Renal cortical epithelial cell (primary cell): ENCODE measurements at places on chromosomes 1 and 21.

- no peak for DNase-seq
These were observed 608 bp upstream of the MX2 start for GRCh38 chr21:41361053-41361785.

DNA sequence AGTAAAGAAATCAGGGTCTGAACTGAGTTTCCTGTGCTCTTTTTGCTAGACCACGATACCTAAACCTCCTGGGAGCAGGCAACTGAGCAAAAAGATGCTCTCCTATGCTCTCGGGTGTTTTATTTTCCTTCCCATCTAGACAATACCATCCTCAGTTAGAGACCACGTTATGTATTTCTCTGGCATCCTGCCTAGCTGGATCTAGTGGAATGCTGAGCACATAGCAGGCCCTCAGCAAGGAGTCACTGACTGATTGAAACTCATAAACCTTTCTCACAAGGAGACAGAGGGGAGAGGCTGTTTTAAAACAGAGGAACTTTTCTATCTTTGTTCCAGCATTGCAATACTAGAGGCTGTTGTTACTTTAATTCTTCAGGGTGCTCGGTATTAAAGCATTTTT is 168.0 kb downstream of the CYYR1 start:
- DNase-seq = peak; percentile 30

DNA sequence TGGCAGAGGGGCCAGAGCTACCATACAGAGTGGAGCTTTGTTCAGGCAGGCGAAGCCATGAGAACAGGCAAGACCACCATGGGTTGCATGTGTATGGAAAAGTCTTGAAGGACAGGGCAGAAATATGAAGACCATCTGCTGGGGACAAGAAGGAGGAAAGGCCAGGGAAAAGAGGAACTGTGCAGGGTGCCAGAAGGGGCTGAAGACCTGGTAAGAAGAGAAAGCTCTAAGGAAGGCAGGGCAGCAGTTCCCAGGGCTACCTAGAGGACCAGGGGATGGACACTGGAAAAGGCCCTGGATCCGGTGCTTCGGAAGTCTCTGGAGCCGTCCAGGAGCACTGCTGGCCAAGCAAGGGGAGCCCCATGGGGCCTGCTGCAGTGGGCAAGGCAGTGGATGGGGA is 43.4 kb downstream of the PKP1 start:
- DNase-seq = no peak

GRCh38 chr1:155256058-155256852 is 972 bp upstream of the ENTREP3 start:
- DNase-seq = no peak

GRCh38 chr1:46300673-46301405 is 2.6 kb downstream of the LRRC41 start:
- no peak for DNase-seq

- DNase-seq = no peak
These were observed 320 bp downstream of the C1orf174 start for GRCh38 chr1:3899754-3900149.

DNA sequence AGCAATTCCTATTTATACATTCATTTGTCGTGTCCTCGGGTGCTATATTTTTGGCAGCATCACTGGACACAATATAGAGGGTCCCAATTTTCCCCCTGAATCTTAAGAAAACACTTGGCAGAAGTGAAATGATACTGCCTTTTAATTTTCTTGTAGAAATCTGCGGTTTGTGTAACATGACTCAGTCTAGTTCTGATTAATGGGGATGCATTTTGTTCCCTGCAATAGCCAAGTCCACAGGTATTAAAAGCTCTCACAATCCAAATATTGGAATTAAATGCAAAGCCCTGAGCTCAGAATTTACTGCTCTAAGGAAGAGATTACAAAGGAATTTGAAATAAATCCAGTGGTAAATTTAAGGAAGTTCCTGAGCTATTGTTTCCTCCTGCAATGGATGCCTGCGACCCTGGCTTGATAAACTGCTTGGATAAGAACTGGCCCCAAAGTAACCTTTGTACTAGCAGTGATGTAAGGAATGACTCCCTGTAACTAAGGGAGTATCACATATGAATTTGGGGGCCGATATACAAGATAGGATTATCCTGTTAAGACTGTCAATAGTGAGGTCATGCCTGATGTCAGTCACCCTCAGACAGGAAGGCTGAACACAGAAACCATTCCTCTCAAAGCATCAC is 349.7 kb upstream of the C1orf87 start:
- DNase-seq = no peak

DNA sequence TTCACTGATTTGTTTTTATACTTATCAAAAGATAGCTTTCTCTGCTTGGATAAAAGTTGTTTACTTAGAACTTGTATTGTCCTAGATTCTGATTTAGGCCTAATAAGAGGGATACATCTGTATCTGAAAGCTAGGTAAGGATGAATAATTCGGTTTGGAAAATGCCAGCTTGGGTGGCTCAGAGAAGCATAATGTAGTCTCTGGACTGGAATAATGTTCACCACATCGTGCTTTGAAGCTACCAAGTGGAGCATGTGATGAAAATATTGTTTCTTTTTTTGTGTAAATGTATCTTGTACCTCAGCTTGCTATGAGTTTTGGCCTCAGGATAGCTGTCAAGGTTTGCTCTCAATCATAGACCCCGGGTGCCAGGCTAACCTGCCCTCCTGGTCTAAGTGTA is 49.2 kb downstream of the VPS13D start:
- DNase-seq = no peak

DNA sequence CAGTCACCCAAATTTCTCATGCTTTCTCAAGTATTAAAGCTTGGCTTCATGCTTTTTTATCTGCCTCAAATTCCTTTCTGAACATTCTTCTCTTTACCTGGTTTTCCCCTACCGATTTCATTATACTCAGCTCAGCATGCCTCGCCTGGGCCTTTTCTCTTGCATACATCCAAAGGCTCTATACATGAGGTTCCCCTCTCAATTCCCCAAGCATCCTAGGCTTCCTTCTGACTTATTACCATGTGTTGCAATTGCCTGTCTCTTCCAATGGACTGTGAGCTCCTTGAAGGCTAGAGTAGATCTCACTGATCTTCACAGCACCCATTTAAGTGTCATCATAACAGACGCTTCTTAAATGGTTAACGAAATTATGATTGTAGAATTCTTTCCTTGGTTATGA is 24.1 kb upstream of the CYP4A22 start:
- DNase-seq = no peak

DNA sequence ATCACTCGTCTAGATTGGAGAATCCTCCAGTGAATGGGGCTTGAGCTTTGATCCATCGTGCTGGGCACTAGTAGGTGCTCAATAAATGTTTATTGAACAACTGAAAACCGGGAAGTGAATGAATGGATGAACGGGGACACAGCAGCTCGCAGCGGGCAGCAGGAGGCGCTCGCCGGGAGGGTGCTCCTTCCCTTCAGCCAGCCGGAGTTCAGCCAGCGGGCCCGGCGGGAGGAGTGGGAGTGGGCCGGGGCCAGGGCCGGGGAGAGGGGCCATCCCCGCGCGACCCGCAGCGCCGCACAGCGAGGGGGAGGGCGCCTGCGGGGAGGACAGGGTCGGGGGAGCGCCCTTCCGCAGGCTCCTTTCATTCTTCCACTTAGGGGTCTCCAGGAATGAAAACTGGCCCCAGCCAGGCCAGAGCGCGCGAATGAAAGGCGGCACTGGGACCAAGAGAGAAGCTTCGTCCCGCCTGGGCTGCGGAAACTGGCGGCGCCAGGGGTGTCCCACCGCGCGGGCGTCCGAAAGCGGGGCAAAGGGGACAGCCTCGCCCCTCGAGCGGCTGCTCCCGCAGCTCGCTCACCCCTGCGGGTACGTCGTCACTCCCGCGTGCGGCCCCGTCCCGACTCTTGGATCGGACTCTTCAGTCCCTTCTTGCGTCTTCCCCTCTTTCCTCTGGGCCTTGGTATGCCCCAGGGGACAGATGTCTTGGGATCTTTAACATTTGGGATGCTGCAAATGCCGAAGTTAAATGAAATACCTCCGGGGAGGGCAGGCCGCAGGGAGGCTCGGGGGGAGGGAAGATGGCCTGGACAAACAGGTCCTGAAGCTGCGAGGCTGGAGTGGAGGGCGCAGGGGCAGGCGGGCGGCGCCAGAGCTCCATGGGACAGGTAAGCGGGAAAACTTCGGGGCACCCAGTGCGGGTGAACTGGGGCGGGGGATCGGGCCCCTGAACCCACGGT is 3.6 kb upstream of the INAVA start:
- DNase-seq = peak; percentile 45

DNA sequence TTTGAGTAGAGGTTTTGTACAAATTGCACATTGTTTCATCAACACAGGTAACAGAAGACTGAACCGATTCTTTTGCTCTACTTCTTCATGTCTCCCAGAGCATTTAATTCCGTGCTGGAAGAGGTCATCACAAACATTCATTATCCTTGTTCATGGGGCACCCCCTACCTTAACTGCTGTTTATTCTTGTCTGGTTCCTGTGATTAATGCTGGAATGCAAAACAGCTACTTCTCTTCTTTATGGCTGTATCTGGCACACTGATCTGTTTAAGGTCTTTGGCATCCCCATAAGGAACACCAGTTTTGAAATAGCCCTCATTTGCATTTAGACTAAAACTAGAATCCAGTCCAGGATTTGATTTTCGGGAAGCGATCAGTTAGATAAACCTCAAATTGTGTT is 42.2 kb downstream of the NTNG1 start:
- DNase-seq = peak; percentile 32

- no peak for DNase-seq
These were observed 17.3 kb downstream of the ENAH start for GRCh38 chr1:225635649-225636048.

DNA sequence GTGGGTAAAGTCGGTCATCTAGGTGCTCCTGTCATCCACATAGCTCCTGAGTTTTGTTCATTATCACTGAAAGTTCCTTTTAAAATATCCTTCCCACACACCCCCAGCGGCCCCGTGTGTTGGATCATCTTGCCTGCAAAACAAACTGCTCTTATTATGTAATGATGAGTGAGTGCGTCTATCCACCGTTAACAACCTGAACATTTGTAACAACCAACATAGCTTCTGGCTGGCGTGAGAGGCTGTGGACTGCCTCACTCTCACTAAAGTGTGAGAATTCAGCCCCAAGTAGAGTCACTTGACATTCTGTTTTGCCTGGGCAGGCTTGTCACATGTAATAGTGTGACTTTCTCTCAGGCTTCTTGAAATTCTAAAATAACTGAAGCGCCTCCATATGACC is 14.5 kb upstream of the KCNA2 start:
- no peak for DNase-seq

GRCh38 chr1:52288286-52288685 is 77.7 kb downstream of the CC2D1B start:
- peak; percentile 56 for DNase-seq

GRCh38 chr1:203267912-203268311 is 37.4 kb upstream of the BTG2 start:
- no peak for DNase-seq

DNA sequence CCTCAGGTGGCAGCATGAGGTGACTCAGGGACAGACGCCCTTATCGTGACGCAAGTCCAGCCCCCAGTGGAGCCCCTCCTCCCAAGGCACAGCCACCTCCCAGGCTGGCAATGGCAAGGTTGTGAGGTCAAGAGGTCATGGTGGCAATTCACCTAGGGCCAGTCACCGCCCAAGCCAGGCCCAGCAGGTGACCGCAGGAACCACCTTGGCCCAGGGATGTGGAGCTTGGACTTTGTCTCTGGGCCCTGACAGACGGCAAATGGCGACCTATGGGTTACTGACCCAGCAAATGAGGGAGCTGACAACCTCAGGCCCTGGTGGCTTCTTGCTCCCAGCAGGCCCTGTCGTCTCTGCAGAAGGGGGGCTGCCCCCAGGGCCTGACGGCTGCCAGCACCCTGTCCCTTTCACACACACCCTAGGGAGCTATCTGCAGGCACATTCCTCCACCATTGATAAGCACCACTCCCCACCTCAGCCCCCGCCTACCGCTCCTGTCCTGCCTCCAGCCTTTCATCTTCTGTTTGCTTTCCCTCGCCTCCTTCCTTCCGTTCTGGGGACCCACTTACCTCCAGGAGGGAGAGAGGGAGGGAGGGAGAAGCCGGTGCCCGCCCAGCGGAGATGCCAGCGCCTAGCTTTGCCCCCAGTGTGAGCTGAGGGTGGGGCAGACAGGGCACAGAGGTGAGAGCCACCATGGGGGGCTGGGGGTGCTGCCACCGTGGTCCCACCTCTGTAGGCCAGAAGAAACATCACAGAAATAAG is 12.1 kb downstream of the EPHA2 start:
- peak; percentile 53 for DNase-seq

GRCh38 chr1:7513081-7513480 is 258.0 kb upstream of the VAMP3 start:
- no peak for DNase-seq

GRCh38 chr1:6475381-6476133 is 9.6 kb upstream of the TNFRSF25 start:
- DNase-seq = no peak
